ENCODE measurements at places on chromosomes 5 and 9.

DNA sequence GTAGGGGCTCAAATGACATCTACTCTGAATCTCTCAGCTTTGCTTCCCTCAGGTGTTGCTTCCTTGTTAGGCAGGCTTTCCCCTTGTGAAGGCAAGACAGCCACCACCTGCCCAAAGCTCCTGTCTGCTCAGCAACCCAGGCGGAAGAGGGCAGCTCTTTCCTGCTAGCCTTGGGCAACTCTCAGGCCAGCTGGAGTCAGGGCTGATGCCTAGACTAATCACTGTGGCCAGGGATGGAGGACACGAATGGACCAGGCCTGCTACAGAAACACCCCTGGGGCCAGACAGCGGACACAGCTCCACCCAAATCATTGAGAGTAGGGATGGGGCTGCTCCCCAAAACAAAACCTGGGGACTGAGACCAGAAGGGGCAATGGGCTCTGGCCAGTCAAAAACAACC, 138.0 kb downstream of the MTX3 start:
- DNase-seq = no peak

DNA sequence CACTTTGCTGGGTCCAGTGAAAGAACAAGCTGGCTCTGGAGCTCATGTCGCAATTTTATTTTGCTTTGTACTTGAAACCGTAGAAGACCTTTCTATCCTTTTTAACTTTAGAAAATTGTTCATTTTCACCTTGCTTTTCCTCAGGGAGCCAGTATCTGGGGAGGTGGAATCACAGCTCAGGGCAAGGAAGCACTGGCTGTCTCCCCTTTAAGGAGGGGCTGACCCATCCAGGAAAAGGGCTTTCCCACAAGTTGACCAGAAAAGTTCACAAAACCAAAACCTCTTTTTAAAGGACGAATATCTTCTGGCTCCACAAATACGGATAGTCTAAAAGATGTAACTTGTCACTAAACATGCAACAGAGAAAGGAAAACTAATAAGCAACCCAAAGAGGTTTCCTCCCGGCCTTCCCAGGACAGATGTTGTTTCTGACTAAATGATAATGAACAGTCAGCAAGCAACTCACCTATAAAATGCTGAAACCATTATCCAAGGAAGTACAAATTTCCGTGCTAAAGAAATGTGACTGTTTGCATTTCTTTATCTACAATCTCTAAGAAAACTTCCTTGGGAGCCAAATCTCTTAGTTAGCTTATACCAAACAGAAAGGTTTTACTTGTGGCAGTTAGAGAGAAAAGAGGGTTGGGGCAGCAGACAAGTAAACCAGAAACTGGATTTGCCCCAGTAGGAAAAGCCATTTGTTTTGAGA, 278.2 kb downstream of the PLK2 start:
- no peak for DNase-seq

DNA sequence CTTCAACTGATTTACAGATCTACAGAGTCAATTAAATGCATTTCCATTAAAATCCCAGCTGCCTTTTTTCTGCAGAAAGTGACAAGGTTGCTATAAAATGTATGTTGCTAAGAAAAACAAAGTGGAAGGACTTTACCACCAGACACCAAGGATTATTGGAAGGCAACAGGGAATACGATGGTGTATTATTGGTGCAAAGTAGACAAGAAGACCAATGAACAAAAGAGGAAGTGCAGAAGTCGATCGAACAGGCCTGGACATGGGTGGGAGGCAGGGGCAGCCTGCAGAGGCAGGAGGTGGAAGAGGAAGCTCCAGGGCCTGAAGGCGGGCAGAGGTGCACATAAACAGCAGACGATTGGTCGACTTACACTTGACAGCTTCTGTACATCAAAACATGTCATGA, 10.6 kb upstream of the SLC6A19 start:
- DNase-seq = no peak

GRCh38 chr9:134413890-134414623, 87.8 kb downstream of the RXRA start:
- no peak for DNase-seq

DNA sequence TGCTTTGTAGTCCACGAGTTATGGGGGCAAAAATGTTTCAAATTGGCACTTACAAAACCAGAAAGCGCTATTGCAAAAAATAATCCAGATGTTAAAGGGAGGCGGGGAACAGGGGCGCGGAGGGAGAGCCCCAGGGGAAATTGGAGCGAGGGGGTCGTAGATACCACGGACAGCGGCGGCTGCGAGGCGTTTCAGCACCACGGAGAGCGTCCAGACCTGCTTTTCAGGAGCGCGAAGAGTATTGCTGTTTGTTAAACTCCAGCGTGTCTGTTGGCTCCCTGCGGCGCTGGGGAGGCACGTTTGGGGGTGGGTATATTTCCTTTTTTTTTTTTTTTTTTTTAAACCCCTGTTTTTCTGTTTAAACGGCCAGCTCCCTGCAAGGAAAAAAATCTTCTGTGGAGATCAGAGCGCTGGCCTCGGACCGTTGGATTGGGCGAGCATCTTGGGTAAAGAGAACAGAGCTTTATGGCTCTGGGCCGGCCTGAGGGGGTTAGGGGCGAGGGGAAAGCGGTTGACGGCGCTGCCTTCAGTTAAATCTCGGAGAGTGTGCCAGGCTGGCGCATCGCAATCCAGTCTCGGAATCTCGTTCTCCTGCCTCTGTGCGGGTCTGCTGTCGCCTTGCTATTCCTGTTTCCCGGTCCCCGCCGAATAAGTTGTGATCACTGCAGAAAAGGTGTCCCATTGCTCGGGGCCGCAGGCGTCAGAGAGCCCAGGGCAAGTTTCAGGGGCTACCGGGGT, at the start of gene GLRA1:
TSS of gene GLRA1 (minus strand) at position 288 of the 738 bp plus-strand sequence. CDS start 302 bp downstream, outside the sequence.
- DNase-seq = no peak

DNA sequence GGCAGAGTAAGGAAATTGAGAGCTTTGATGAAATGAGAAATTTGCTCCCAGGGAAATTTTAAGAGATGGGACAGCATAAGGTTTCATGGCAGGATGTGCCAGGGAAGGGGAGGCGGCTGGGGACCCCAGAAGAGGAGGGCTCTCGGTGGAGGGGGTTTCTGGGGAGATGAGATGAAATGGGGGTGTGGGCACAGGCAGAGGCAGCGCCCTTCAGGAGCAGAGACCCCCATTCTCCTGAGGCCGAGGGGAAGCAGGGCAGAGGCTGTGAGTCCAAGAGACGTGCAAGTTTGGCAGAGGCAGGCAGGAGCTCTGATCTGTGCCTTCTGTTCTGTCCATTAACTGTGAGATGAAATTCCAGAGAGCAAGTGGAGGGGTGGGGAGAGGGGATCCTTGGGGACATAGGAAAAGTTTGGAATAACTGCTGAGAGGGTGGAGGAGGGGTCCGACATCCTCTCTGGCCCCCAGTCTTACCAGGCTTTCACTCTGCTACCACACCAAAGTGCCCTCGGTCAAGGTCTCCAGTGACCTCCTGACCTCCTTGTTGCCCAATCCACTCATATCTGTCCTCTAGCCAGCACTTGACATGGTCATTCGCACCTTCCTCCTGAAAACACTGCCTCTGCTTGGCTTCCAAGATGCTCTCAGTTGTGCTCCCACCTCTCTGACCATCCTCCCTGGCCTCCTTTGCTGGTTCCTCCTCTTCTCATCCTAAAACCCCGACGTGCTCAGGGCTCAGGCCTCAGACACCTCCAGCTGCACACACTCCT, 108.1 kb upstream of the MVB12B start:
- DNase-seq = no peak

DNA sequence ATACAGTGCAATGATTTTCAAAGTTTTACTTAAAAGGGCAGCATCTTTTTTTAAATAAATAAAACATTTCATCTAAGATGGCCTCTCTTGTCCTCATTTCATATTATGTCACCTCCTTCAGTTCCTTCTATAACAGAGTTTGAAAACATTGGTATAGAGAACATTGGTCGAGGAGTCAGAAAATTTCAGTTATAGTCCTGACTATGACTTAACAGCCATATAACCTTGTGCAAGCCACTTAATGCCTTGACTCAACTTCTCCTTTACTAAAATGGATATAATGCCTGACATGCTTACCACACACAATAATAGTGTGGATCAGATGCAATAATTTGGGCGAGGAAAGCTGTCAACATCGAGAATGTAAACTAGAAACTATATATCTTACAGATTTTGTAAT, 22.6 kb downstream of the SSBP2 start:
- DNase-seq = no peak
